Fibroblast of skin of scalp (primary cell): ENCODE measurements at places on chromosomes 2 and 18.
A peak's percentile ranks its signal among the peaks of the same experiment; 100 is the strongest.

DNA sequence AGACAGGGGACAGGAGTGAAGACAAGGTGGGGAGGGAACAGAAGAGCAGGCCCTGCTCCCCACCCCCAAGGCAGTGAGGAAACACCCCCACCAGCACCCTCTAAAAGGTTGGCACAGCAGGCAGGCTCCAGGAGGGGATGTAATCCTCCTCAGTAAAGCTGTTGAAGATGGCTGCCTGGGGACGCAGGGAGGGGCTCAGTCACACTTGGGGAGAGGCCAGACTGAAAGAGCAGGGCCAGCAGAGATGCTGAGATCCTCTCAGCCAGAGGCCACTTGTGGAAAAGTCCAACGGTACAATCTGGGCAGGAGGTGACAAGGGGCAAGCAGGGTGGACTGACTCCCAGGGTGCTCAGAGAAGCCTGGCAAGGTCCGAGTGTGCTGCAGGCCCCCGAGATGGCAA, 154.8 kb upstream of the ID2 start:
- DNase-seq, result no peak

DNA sequence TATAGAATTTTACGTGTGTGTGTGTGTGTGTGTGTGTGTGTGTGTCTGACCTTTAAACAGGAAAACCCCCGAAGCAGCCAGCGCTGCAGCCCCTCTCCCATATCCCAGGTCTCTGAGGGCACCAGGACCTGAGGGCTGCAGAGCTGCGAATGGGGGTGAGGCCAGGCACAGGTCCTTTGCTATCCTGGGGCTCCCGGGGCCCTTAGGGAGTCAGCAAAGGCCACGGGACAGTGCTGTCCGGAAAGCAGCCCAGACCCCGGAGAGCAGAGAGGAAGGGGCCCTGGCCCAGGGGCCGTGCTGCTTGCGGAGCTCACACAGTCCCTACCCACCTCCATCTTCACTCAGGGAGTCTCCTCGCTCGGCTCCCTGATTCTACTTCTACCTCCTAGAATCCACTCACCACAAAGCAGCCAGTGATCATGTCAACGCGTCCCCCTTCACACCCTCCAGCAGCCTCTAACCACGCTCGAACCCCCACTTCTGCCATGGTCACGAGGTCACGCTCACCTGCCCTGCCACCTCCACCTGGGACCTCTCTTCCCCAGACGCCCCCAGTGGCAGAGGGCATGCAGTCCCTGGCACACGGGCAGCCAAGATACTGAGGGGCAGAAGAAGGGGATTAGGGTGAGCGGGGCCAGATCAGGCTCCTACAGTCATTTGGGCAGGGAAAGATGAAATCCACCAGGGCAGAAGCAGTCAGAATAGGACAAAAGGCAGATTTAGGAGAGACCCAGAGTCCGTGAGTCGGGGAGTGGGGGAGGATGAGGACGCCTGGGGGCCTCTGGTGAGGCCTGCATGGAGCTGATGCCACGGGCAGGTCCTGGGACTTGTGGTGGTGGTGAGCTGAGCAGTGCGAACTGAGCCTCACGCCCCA, 86.7 kb downstream of the USP40 start:
- no peak for DNase-seq

GRCh38 chr2:84925336-84925723, 19.9 kb downstream of the TMSB10 start:
- DNase-seq, result no peak

DNA sequence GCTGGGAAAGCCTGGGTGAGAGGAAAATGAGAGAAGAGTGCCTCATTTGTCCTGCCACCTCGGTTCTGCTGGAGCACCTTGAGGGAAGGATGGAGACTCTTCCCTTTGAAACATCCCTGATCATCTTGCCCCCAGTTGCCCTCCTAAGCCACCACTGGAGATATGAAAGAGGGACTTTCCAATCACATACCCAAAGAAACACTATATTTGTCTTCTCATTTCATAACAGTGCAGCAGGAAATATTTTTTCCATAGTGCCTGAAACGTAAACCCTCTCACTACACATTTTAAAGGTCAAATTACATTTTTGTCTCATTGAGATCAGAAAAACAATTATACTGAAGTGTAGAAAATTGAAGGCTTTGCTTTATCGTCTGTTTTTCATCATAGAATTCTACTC, 63.3 kb downstream of the KCTD18 start:
- DNase-seq, result no peak

DNA sequence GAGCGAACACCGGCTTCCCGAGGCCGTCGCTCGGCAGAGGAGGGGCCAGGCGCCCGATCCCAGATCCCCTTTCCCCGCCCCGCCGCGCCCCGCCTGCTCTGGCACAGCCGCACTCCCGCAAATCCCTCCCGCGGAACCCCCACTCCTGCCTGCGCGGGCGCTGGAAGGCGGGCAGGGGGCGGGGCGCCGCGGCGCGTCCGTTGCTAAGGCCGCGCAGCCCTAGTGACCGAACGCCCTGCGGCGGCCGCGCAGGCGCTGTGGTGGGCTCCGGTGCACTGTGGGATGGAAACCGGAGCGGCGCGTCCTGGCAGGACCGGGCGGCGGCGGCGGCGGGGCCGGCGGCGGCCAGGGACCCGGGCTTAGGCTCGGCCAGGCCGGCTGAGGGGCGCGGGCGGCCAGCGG, at the start of gene TRAF3IP1:
TSS of gene TRAF3IP1 (plus strand) at position 273 of the 402 bp plus-strand sequence. CDS start 145 bp downstream, outside the sequence.
- DNase-seq, result peak; percentile 88

DNA sequence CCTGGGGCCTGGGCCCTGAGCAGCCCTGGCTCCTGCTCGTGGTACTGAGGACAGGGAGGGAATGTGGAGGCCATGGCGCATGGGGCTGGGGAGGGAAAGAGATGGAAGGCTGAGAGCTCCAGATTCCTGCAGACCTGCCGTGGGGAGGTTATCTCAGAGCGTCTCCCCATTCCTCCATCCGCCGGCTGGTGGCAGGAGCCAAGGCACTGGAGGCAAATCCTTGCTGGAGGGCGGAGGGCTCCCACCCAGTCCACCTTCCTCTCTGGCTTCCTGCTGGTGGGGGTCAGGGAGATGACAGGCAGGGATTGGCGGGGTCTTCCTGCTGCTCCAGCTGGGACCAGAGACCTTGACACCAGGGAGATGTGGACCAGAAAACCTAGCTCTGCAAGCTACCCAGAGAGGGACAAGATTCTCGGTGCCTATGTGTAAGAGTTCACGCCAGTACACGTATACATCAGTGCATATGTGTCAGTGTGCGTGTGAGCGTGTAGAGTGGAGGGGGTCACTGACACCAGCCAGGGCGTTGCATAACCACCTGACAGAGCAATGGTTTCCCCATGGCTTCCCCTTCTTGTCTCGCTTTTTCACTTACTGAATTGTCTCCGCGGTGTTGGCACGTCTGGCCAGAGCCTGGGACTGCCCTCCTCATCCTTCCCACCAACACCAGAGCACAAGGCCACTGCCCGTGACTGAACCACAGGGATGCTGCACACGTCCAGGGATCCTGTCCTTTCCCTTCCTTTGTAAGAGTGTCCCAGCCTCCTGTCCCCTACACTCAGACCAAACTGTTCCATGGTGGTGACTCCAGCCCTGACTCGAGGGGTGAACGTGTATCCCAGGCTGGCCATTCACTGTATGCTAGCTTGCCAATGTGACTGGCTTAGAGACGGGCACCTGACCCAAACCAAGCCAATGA, 15.8 kb upstream of the SEMA4C start:
- DNase-seq, result no peak

DNA sequence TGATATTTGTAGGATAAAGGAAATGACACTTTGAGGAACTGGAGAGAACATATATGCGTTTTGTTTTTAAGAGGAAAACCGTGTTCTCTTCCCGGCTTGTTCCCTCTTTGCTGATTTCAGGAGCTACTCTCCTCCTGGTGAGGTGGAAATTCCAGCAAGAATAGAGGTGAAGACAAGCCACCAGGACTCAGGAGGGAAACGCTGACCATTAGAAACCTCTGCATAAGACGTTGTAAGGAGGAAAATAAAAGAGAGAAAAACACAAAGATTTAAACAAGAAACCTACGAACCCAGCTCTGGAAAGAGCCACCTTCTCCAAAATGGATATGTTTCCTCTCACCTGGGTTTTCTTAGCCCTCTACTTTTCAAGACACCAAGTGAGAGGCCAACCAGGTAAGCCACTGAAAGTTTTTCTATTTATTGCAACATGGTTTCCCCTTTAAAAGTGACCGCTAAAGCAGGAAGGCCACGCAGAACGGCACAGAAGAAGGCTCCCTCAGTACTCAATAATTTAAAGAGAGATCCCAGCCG, 735 bp downstream of the NRP2 start:
- DNase-seq, result no peak

- no peak for DNase-seq
Observed at GRCh38 chr18:60096428-60096827, 196.6 kb downstream of the PMAIP1 start.

- DNase-seq, result peak; percentile 44
Observed at GRCh38 chr2:74919827-74920226, 38.6 kb upstream of the POLE4 start.

GRCh38 chr2:204049635-204050034, 113.1 kb downstream of the ICOS start:
- no peak for DNase-seq

DNA sequence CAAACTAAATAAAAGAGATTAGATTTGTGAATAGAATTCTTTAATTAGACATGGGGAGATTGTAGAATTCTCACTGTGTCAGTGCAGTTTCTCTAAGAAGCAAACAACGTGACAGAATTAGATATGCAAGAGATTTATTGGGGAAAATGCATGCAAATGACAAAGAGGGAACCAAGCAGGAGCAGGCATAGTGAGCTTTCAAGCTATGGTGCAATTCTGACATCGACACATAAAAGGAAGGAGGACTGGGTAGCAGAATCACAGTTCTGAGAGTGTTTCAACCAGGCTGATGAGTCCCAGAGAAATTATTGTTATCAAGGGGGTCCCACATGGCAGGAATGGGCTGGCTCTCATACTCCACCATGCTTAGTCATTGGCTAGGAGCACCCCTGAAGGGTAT, 338.4 kb downstream of the FIGN start:
- no peak for DNase-seq

- DNase-seq, result peak; percentile 71
Observed at GRCh38 chr2:26692279-26692896, at the start of gene KCNK3. Gene KCNK3, plus strand, starts transcription at chr2:26692722. Its CDS starts 154 bp downstream, at chr2:26692876.

DNA sequence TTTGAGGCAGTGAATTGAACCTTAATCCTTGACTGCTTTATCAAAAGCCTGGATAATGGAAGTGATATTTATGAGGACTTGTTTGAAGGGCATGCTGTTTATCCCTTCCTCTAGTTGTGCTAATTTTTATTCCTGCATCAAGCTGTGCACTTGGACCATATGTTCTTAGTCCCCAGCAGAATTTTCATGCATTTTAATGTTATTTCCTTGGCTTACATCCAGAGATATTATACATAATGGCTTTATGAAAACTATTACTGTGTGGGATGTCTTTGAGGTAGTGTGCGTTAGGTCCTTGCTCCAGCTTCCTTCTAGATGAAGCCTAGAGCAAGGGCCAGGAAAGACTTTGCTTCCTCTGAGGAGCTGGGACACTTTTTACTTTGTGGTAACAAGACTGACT, 378.4 kb downstream of the LPIN1 start:
- DNase-seq, result no peak

DNA sequence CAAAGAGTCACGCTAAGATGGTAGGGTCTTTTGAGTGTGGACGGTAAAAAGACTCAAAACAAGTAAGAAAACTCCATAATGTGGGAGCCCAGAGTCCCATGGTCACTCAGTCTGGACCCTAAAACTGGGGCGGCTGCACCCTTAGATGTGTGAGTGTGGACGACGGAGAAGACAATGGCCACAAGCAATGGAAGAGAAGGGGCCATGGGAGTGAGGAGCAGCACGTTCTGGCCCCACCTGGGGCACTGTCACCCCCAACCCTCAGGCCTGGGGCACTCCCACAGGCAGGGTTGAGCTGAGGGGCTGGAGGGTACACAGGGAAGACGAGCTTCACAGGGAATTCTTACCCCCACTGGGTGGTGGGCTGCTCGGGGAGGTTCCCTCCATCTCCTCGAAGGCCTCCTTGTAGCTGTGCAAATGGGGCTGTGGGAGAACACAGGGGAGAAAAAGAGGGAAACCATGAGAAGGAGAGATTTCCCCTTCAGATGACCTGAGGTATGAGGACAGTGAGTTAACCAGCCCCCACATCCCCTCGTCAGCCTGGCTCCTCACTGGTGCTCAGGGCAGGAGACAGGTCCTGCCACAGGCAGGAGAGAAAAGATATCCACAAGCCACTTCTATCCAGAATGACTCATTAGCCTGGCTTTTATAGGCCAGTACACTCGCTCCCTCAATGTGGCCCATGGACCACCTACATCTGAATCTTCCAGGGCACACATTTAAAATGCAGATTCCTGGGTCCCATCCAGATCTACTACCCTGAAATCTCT, 167.9 kb downstream of the TNS1 start:
- DNase-seq, result peak; percentile 18

- peak; percentile 75 for DNase-seq
Observed at GRCh38 chr2:189188115-189188805, 8.7 kb upstream of the COL5A2 start.

- DNase-seq, result no peak
Observed at GRCh38 chr2:134258684-134259388, 5.0 kb downstream of the MGAT5 start.

- DNase-seq, result no peak
Observed at GRCh38 chr18:3594760-3595368, 144.9 kb downstream of the TGIF1 start.

DNA sequence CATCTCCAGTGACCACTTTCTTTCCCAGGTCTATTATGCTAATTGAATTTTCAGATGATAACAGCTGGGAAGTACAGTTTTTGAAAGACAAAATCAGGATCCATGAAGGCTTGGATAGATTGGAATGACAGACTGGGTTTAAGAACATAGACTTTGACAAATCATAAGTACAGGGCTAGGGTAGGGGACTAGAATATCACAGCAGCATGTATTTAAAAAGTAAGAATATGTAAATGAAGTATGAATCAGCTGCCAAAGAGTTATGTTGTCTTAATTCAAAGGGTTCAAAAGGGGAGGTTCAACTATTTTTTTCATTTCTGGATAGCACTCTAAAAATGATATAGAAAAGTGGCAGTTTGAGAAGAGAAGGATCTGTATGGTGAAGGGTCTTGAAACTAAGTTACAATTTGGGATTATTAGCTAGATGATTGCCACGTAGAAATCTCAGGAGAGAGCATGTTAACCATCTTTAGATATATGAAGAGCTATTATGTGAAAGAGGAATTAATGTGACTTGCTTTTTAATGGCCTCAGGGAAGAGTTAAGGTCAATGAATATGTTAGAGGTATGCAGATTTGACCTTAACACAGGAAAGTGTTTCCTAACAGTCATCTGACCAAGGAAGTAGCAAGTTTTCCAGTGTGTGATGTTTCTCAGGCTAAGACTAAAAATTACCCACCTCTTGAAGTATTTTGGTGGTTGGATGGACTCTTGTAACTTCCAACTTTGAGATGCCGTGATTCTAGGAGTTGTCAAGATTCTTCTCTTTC, 81.7 kb downstream of the TMEM185B start:
- no peak for DNase-seq
